ENCODE measurements at places on chromosomes 4 and X.

GRCh38 chrX:118016422-118016821, 100.2 kb downstream of the KLHL13 start:
- no peak for DNase-seq

GRCh38 chr4:170743633-170744032, 653.9 kb upstream of the AADAT start:
- DNase-seq, result no peak

DNA sequence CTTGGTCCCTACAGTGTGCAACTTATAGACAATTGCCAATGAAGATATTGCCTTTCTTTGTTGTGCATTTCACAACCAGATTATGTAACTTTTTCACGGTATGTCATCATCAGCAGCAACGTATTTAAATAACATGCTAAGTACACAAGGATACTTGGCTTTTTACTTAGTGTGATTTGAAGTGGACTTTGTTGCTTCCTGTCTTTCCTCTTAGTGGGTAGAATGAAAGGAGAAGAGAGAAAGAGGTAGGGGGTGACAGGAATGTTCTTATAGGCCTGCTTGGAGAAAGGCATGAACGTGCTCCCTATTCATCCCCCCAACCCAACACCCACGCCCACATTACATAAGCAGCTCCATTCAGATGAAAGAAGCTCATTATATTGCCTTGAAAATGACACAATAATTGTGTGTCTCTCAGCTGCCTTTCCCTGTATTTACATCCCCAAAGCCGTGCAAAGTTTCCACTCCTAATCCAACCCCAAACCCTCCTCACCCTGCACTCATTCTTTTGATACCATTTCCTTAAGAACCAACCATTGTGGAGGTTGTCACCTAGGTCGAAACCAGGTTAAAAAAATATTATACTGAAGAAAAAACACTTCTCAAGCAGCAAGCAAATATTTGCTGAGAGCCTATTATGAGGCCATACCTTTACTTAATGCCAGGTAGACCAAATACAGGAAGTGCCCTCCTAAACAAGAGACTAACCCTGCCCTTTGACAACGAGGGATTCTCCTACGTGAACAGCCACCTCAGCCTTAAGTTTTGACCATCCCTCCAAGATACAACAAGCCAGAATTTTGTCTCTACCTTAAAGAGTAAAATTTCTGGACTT, 25.2 kb upstream of the GK start:
- no peak for DNase-seq

DNA sequence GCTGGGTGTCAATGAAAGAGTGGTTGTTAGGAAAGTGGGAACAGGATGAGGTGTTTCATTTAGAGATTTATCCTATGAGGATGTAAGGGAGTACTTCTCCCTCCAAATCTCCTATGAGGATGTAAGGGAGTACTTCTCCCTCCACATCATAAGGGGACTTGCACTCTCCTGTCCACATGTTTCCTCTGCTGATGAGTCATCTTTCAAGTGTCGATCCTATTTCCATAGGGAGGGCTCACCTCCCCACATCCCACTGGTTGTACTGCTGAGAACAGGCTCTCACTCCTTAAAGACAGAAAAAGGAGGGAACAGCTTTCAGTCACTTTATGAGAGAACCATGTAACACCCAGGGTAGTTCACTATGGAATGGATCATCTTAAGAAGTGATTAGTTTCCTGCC, 65.0 kb downstream of the INPP4B start:
- DNase-seq, result no peak

DNA sequence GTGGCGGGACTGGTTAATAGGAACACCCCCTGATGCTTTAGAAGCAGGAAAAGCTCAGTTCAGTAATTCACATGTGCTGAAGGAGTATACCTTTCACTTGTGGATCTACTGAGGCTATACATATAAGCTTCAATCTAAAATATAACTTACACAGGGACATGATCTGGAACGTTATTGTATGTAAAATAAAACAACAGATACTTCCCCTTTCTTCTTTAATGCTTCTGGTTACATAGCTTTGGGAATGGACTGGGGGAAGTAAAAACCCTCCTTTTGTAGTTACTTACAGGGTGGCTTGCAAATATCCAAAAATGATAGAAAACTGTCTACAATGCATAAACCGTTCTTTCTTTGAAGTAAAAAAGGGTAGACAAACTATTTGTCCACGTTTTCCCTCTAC, 1.9 kb downstream of the FGG start:
- DNase-seq, result no peak

- DNase-seq, result no peak
These were observed 54.8 kb downstream of the BMP3 start for GRCh38 chr4:81085291-81085690.

DNA sequence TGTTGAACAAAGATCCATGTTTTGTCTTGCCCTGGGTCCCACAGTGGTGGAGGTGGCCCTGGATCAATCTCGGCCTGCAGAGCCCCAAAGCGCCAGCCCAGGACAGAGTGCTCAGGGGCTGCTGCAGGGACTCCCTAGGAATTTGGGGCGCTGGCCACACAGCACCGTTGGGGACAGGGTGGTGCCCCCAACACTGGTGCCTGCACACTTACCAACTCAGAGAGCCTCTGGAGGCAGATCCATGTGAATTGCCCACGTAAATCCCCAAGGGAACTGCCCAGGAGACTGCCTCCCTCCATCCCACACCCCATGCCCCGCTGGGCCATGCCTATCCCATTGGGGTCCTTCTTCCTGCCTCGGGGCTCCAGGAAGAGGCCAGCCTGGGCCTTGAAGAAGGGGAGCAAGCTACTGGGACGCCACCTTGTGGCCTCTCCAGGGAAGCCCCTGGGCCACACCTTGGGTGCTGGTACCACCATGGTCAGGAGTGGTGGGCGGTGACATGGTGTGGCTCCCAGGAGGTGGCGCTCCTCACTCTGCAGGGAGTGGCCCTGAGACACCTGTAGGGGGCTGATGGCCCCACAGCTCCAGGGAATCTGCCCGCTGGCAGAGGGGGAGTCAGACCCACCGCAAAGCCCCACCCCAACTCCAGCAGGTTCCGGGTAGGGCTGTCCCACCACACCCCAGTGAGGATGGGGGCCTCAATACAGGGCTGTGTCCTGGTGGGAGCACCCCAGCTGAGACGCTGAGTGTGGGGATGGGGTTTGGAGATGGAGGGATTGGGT, 22.8 kb downstream of the CFAP99 start:
- peak; percentile 86 for DNase-seq

All from activated CD4-positive, alpha-beta T cell treated with anti-CD3 and anti-CD28 coated beads, Interleukin-2, amount 50 U/mL, for 48 hours (primary cell).